Stomach (tissue), 19 donors: ENCODE measurements at places on chromosomes 6 and 20. TPM values are rescaled to one million over a fixed set of nuclear protein-coding genes. Genes with fewer than 3 reads are reported as not detected.

The TRIM15 gene
- 24.6 TPM for total RNA-seq

The SDC4 gene
- total RNA-seq = 139 TPM

The PTK7 gene
- 28.8 TPM for total RNA-seq

The PHIP gene
- total RNA-seq = 26.8 TPM

The FHL5 gene
- total RNA-seq = not detected

The PCSK2 gene
- not detected for total RNA-seq

The TP53TG5 gene
- not detected for total RNA-seq

DNA sequence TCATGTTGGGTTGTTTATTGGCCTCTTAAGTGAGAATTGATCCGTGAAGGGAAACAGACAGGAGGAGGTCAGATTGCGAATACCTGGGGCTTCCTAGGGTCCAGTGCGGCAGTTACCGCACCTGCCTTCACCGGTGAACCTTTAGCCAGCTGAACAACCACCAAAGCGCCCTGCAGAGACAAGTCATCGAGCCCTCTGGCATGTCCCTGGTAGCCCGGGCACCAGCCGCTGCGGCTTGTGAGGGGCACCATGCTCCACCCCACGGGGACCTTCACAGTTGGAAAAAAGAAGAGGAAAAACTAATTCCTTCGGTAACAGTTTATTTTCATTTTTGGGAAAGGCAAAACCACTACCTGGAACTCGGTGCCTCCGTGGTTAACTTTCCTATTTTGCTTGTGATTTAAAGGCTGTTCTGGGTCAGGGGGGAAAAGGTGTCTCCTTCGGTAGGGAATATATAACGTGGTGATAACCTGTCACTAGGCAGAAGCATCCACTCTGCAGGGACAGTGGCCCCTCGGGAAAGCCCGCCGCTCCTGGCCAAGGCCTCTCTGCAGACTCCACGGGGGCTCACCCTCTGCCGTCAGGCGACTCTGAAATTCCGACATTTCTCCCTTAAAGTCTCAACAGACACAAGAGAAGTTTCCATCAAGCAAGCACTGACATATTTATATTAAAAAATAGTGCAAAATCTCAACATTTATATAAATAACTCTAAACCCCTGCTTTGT is 30.7 kb upstream of the ZBP1 start:
- H3K4me3 ChIP-seq = no peak overlapping the region
- H3K27ac ChIP-seq = no peak overlapping the region
- DNase-seq = no peak
- H3K27me3 ChIP-seq = no peaks in the 10 kb centered on the region
- peaks cover 36% of the 10 kb centered on the region for H3K36me3 ChIP-seq

DNA sequence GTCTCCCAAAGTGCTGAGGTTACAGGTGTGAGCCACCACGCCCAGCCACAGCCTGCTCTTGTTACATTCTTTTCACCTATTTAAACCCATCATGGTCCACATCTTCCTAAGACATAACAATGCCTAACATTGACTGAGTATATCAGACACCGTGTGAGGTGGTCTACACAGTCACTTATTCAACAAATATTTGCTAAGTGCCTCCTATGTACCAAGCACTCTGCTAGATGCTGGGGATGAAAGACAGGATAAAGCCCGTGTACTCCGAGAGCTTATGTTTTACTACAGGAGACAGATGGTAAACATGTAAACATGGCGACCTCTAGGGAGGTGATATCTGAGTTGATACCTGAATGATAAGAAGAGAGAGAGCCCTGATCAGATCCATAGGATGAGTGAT is 12.7 kb downstream of the BCL2L1 start:
- DNase-seq = no peak
- H3K36me3 ChIP-seq = peaks cover 18% of the 10 kb centered on the region
- no peak overlapping the region for H3K4me3 ChIP-seq
- H3K27me3 ChIP-seq = no peaks in the 10 kb centered on the region

- H3K27me3 ChIP-seq = no peaks in the 10 kb centered on the region
- H3K36me3 ChIP-seq = no peaks in the 10 kb centered on the region
- DNase-seq = no peak
- no peak overlapping the region for H3K4me3 ChIP-seq
- H3K27ac ChIP-seq = no peak overlapping the region
- H3K4me1 ChIP-seq = no peaks in the 10 kb centered on the region
Measured at GRCh38 chr20:63127700-63128364, 88.1 kb downstream of the YTHDF1 start.

GRCh38 chr20:60361761-60362395 is 403.7 kb downstream of the CDH26 start:
- DNase-seq = no peak
- no peaks in the 10 kb centered on the region for H3K36me3 ChIP-seq
- no peak overlapping the region for H3K4me3 ChIP-seq
- no peaks in the 10 kb centered on the region for H3K4me1 ChIP-seq
- no peak overlapping the region for H3K27ac ChIP-seq

DNA sequence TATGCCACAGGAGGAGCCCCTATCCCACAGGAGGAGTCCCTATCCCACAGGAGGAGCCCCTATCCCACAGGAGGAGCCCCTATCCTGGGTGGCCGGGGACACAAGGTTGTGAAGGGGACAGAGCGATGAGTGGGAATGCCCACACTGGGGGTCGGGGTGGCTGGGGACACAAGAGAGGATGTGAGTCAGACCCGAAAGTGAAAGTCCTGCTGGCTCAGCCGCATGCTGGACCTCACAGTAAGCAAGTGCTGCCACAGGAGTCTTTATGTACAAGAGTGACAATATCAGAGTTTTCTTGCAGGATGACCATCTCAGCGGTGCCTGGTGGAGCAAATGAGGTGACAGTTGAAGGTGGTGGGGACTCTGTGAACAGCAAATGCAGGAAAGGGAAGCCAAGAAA is 93.7 kb downstream of the PSMB1 start:
- no peaks in the 10 kb centered on the region for H3K27me3 ChIP-seq
- DNase-seq = peak; percentile 43
- H3K4me3 ChIP-seq = no peak overlapping the region

- no peaks in the 10 kb centered on the region for H3K27me3 ChIP-seq
- peak overlapping the region; percentile 81 for H3K27ac ChIP-seq
- peaks cover 27% of the 10 kb centered on the region for H3K4me1 ChIP-seq
- no peaks in the 10 kb centered on the region for H3K36me3 ChIP-seq
- peak; percentile 65 for DNase-seq
Measured at GRCh38 chr20:23622839-23623343, 14.9 kb downstream of the CST3 start.

DNA sequence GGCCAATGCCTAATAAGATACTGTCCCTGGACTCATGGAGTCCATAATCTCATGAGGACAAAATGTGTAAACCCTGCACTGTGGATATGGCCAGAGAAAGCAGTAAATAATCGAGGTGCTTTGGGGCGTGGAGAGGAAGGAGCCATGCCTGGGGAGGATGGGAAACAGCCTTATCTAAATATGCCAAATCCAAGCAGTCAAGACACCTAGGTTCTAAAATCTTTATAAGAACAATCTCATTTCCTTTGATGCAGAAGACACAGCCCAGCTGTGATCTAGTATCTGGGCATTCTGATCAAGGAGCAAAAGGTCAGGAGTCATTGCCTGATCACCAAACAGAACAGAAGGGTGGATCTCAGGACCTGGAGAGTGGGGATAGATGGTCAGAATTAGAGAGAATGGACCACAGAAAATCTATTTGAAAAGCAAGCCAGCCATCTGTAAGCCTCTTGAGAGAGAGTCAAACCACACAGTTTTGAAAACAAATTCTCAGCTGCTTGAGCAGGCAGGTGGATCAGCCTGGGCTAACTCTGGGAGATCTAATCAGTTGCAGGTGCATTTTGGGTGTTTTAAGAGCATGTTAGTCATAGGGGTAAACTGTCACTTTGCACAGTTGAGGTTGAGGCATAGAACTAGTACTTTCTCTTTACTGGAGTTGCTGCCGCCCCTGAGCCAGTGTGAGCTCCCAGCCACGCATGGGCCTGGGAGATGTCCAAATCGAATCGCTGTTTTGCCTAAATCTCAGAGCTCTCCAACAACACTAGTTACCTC is 130.8 kb upstream of the TNFAIP3 start:
- peaks cover 4% of the 10 kb centered on the region for H3K4me1 ChIP-seq
- no peak for DNase-seq
- no peaks in the 10 kb centered on the region for H3K27me3 ChIP-seq
- H3K27ac ChIP-seq = no peak overlapping the region
- no peaks in the 10 kb centered on the region for H3K36me3 ChIP-seq

DNA sequence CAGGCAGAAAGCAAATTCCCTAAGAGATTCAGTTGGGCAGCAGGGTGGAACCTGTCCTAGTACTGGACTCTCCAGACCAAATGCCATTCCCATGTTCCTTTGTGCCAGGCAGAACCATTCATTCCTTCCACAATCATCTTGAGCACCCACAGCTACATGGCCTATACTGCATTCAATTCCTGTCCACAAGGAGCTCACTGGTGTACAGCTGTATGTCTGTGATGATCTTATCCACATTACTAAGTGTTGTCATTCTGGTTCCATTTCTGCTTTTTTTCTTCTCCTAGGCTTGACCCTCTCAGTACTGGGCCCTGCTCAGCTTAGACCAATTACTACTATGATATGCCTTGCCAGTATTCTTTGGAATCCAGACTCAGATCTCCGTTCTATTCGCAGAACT is 27.5 kb downstream of the MAN1A1 start:
- no peak overlapping the region for H3K27ac ChIP-seq
- DNase-seq = no peak
- no peaks in the 10 kb centered on the region for H3K27me3 ChIP-seq
- no peaks in the 10 kb centered on the region for H3K4me1 ChIP-seq
- H3K36me3 ChIP-seq = peaks cover 12% of the 10 kb centered on the region

- DNase-seq = no peak
- H3K36me3 ChIP-seq = no peaks in the 10 kb centered on the region
- peaks cover 6% of the 10 kb centered on the region for H3K4me1 ChIP-seq
- H3K27ac ChIP-seq = no peak overlapping the region
- no peak overlapping the region for H3K4me3 ChIP-seq
Measured at GRCh38 chr6:121499666-121500065, 64.2 kb downstream of the GJA1 start.

DNA sequence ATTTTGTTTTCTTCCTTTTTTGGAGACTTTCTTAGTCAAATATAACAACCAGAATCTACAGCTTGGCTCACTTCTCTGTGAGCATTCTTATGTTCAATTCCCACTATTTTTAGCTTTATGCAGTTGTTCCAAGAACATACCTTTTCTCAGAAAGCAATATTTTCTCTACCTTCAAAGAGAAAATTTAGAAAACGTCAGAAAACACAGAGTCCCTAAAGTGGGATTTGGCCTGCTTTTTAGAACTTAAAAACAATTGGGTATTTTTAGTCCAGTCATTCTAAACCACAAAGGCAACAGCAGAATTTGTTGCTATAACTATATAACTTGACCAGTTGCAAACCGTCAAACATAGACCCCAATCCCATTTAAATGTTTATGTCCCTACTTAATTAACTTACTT is 133.1 kb downstream of the MOXD1 start:
- DNase-seq = no peak
- H3K4me1 ChIP-seq = peaks cover 28% of the 10 kb centered on the region
- no peaks in the 10 kb centered on the region for H3K36me3 ChIP-seq
- no peaks in the 10 kb centered on the region for H3K27me3 ChIP-seq
- no peak overlapping the region for H3K4me3 ChIP-seq

GRCh38 chr6:119052292-119052889 is 26.1 kb downstream of the FAM184A start:
- H3K27ac ChIP-seq = no peak overlapping the region
- no peak for DNase-seq
- H3K36me3 ChIP-seq = no peaks in the 10 kb centered on the region
- H3K4me1 ChIP-seq = no peaks in the 10 kb centered on the region

GRCh38 chr20:60977901-60978300 is 274.2 kb upstream of the CDH4 start:
- H3K4me3 ChIP-seq = no peak overlapping the region
- H3K27ac ChIP-seq = no peak overlapping the region
- H3K4me1 ChIP-seq = no peaks in the 10 kb centered on the region
- H3K27me3 ChIP-seq = no peaks in the 10 kb centered on the region
- DNase-seq = peak; percentile 20

- H3K27ac ChIP-seq = peak within 1 kb of the TSS; percentile 99
- H3K27me3 ChIP-seq = no peaks in the 10 kb centered on the region
- peak; percentile 99 for DNase-seq
- H3K36me3 ChIP-seq = no peaks in the 10 kb centered on the region
- peak within 1 kb of the TSS; percentile 61 for H3K4me3 ChIP-seq
Measured at GRCh38 chr6:137218917-137219663, at the start of gene IFNGR1. TSS of gene IFNGR1 (minus strand) at chr6:137219385. CDS start at chr6:137219327, 58 bp downstream.

DNA sequence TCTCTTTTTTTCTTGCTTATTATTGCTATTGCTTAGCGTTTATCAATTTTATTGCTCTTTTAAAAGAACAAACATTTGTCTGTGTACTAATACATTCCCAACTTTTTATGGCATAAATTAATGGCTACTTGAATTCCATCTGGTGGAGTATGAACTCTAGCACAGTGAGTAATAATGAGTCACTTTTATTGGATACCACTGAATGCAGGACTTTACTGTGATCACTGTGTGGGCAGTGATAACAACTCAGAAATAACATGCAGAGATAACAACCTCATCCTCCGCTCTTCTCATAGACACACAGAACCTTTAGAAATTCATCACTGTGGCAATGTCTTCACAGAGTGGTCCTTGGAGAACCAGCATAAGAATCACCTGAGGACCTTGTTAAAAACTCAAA is 174.9 kb upstream of the PRND start:
- no peaks in the 10 kb centered on the region for H3K4me1 ChIP-seq
- no peaks in the 10 kb centered on the region for H3K36me3 ChIP-seq
- no peak overlapping the region for H3K4me3 ChIP-seq
- no peak for DNase-seq
- no peak overlapping the region for H3K27ac ChIP-seq

GRCh38 chr6:123168892-123169773 is 173.1 kb downstream of the CLVS2 start:
- no peak overlapping the region for H3K27ac ChIP-seq
- H3K4me3 ChIP-seq = no peak overlapping the region
- H3K4me1 ChIP-seq = no peaks in the 10 kb centered on the region
- no peaks in the 10 kb centered on the region for H3K36me3 ChIP-seq

DNA sequence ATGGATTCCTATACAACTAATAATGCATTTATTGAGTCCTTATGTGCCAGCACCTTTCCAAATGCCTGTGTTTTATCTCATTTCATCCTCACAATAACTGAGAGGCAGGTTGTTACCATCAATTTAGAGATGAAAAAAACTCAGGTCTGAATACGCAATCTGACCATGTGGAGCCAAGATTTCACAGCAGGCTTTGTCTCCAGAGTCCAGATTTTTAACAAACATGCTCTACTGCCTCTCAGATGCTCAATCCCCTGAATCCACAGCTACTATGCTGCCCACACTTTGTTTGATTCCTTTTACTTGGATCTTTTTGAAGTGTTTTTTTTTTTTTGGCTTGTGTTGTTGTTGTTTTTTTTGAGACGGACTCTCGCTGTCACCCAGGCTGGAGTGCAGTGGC is 46.8 kb downstream of the B4GALT5 start:
- H3K4me1 ChIP-seq = peaks cover 66% of the 10 kb centered on the region
- H3K36me3 ChIP-seq = no peaks in the 10 kb centered on the region
- no peak overlapping the region for H3K4me3 ChIP-seq

GRCh38 chr6:139708337-139709199 is 334.1 kb upstream of the CITED2 start:
- no peaks in the 10 kb centered on the region for H3K27me3 ChIP-seq
- no peaks in the 10 kb centered on the region for H3K36me3 ChIP-seq
- peaks cover 14% of the 10 kb centered on the region for H3K4me1 ChIP-seq
- no peak overlapping the region for H3K4me3 ChIP-seq
- no peak for DNase-seq
